ENCODE measurements at places on chromosomes 11 and 22.

DNA sequence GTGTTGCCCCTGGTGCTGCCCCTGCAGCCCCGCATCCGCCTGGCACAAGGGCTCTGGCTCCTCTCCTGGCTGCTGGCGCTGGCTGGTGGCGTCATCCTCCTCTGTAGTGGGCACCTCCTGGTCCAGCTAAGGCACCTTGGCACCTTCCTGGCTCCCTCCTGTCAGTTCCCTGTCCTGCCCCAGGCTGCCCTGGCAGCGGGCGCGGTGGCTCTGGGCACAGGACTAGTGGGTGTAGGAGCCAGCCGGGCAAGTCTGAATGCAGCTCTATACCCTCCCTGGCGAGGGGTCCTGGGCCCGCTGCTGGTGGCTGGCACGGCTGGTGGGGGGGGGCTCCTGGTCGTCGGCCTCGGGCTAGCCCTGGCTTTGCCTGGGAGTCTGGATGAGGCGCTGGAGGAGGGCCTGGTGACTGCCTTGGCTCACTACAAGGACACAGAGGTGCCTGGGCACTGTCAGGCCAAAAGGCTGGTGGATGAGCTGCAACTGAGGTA, 278 bp downstream of the ROM1 start:
- DNase-seq = peak; percentile 51

- DNase-seq = no peak
Observed at GRCh38 chr22:25566898-25567235, 2.4 kb downstream of the GRK3 start.

- no peak for DNase-seq
Observed at GRCh38 chr11:72668629-72669347, 5.4 kb downstream of the PDE2A start.

DNA sequence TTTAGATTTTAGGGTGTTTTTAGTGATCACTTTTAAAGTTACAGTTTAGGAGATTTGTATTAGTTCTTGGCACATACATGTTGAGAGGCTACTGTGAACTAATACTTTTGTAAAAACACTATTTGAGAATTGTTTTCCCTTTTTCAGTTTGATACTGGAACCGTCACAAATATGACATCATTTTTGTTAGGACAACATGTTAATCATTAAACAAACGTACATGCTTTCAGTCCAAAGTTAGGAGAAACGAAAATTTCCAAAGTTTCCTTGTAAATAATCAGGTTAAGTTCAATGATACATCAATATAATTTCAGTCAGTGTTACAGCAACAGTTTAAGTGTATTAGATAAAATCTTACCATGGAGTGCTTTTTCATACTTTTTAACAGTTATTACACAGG, 53.1 kb downstream of the SPECC1L start:
- DNase-seq = no peak

- DNase-seq = no peak
Observed at GRCh38 chr11:737366-737765, 9.9 kb upstream of the TALDO1 start.

DNA sequence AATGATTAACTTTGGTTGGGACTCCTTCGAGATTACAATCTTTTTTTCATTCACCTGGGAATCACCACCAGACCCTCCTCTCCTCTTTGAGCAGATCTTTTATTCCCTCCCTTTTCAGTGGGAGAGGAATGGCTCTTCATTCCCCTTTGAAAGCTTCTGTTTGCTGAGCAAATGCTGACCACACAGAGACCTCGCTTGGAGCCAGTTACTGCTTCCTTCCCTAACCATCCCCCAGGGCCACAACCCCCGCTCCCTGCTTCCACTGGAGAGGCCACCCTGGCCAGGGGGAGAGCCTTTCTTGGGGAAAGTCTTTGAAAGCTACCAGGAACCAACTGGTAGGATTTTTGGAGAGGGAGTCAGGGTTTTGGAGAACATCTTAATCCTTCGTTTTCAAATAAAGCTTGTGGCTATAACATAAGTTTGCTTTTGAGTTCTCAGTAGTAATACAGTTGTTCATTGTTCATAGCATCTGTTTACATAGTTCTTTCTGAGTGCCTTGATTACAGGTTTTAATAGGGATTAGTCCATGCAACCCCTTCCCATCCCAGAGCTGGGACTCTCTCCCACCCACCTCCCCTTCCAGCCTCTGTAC, 138.4 kb downstream of the DBX1 start:
- DNase-seq = no peak

DNA sequence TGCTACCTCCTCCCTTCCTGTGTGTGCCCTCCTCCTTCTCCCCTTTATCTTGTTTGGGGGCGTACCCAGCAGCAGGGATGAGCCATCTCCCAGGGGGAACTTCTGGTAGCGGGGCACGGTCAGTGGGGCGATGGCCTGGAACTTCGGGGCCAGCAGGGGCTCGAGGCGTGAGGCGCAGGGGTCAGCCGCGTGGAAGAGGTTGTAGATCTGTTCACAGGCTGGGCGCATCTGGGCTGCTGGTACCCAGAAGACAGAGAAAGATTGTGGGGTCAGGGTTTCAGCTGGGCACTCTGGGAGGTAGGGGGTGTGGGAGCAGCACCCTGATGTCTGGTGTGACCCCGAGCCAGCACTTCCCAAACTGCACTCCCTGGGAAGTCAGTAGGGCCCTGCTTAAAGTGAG, 9.1 kb downstream of the PITPNM1 start:
- no peak for DNase-seq

DNA sequence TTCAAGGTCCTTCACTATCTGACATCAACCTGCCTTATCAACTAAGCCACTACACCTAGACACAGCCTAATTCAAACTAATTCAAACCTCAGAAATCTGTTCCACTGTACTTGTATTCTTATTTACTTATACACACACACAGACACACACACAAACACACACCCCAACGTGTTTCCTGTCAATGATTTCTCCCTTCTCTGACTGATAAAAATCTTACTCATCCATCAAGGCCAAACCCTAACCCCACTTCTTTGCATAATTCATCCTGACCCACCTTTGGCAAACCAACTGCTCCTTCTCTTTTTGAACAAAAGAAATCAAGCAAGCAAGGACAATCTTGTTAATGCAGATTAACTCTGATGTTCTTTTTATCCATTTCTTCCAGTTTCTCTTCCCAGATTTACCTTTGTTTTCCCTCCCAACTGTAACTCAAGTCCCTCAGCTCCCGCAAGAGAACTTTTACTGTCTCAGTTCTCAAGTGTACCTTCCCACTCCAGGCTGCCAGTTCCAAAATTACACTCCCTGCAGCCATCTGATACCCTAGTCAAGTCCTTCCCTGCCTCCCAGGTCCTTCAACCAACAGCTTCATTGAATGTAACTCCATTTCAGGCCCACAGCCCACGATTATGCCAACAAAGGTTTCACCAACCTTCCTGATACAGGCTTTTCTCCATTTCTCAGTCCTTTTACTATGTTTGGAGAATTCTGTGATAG, 78.3 kb downstream of the PAK1 start:
- DNase-seq = no peak

GRCh38 chr22:24935771-24936483, 10.6 kb downstream of the LHFPL7 start:
- no peak for DNase-seq

DNA sequence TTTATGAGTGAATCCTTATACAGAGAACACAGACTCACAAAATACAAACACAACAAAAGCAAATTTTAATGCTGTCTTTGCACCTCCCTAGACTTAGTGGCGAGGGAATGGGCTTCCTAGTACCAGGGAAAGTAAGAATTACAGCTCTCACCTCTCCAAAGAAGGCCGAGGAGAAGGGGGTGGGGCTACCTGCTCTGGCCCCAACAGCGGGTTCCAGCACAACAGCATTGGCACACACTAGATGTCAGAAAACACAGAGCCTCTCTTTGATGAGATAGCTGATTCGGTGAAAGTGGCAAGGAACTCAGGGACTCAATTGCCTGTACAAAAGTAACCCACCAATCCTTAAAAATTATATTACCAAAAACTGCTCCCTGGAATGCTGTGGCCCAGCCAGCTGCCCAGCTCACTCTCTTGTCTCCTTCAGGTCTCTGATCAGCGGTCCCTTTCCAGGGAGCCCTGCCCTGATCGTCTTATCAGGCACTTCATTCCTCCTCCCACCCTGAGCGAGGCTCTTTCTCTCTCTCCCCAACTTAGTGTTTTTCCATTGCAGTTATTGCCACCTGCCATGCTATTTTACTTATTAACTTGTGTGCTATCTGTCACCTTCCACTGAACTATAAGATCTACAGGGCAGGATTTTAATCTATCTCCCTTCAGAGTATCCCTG, 30.7 kb downstream of the SPON1 start:
- no peak for DNase-seq

GRCh38 chr11:101555366-101555765, 28.4 kb downstream of the TRPC6 start:
- no peak for DNase-seq

DNA sequence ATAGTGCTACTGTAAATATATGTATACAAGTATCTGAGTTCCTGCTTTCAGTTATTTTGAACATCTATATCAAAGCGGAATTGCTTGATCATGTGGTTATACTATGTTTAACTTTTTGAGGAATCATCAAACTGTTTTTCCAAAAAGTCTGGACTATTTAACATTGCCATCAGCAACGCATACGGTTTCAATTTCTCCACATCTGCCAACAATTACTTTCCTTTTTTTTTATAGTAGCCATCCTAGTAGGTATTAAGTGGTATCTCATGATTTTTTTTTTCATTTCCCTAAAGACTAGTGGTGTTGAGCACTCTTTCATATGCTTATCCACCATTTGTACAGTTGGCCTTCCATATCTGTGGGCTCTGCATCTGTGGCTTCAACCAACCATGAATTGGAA, 1.3 kb upstream of the UBE4A start:
- DNase-seq = no peak

- no peak for DNase-seq
Observed at GRCh38 chr22:48808038-48808960, 1019.4 kb downstream of the BRD1 start.

GRCh38 chr11:98104249-98104648, 916.5 kb upstream of the CNTN5 start:
- no peak for DNase-seq

- no peak for DNase-seq
Observed at GRCh38 chr11:69534166-69534530, 52.7 kb downstream of the LINC01488 start.

- DNase-seq = no peak
Observed at GRCh38 chr11:5198285-5198684, 2.2 kb downstream of the OR51V1 start.

GRCh38 chr11:10855295-10855694, 2.6 kb downstream of the ZBED5 start:
- no peak for DNase-seq

GRCh38 chr11:58739725-58740430, 8.1 kb upstream of the GLYAT start:
- no peak for DNase-seq

DNA sequence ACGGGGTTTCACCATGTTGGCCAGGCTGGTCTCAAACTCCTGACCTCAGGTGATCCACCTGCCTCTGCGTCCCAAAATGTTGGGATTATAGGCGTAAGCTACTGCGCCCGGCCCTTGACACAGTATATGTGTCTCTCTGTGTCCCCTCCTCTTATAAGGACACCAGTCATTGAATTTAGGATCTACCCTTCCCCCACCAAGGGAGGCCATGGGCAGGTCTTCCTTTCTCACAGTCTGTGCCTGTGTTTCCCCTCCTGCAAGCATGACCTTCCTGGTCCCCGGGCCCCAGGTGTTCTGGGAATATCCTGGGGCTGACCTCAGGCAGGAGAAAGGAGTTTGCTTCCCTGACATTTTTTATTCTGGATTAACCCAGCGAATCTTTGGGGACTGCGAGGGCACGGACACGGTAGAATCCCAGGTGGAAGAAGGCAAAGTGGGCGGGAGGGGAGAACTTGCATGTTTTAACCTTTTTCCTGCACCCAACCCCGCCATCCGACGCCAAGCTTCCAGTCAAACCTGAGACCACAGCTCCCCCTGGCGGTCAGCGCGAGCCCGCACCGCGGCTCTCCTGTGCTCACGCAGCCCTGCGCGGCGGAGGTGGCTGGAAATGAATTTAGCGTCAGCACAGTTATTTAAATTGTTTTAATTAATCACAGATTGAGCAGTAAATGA, 42.1 kb upstream of the ISX start:
- peak; percentile 77 for DNase-seq

GRCh38 chr11:128422576-128423370, 164.6 kb downstream of the ETS1 start:
- DNase-seq = peak; percentile 83

- DNase-seq = peak; percentile 57
Observed at GRCh38 chr11:61973476-61974162, 6.2 kb upstream of the FTH1 start.

DNA sequence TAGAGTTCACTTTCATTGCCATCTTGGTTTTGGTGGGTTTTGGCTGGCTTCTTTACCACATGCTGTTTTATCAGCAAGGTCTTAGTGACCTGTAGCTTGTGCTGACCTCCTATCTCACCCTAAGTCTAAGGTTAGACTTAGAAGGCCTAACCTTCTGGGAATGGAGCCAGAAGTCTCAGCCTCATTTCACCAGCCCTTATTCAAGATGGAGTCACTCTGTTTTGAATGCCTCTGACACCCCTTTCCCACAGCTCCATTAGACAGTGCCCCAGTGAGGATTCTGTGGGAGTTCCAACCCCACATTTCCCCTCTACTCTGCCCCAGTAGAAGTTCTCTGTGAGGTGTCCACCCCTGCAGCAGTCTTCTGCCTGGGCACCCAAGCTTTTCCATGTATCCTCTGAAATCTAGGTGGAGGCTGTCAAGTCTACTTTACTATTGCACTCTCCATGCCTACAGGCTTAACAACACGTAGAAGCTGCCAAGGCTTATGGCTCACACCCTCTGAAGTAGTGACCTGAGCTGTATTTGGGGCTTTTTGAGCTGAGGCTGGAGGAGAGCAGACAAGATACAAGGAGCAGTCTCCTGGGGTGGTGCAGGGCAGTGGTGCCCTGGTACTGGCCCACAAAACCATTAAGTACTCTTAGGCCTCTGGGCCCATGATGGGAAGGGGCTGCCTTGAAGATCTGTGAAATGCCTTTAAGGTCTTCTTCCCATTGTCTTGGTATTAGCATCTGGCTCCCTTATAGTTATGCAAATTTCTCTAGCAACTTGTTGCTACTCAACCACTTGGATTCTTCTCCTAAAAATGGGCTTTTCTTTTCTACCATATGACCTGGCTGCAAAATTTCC, 65.9 kb upstream of the SC5D start:
- no peak for DNase-seq

DNA sequence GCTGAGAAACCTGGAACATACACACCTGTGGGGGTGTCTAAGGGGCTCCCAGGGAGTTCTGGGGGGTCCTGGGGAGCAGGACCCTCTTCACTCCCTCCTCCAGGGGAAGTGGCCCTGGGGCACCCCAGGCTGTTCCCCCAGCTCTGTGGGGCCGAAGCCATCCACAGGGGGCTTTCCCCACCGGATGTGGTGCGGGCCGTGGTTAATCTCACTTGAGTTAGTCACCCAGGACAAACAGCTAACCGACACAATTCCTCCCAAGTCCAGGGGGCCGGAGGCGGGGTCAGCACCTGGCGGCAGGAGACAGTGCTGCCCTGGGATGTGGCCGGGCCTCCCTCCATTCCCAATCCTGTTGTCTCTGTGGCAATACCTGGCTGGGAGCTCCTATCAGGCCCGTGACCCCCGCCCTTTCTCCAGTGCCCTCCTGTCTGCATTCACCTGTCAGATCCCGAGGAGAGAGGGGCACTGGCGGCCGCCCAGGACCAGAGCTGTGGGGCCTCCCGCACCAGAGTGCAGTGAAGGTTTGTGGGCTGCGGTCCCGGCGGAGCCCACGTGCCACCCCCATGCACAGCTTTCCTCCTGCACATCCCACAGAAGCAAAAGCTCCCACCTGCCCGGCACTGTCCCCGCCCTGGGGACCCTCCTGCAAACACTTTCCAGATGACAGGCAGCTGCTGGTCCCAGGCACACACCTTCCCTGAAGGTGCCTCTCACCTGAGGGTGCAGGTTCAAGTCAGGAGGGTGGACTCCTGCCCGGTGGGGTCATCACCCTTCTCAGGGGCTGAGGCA, 5.2 kb upstream of the MUC5AC start:
- no peak for DNase-seq

Measured in femur (tissue), 1 donor.